ENCODE measurements at places on chromosomes 7 and 10.

GRCh38 chr7:5694912-5695726 is 86.3 kb downstream of the RNF216 start:
- no peak for DNase-seq

- no peak for DNase-seq
Measured at GRCh38 chr7:128045766-128046165, 14.5 kb upstream of the LRRC4 start.

DNA sequence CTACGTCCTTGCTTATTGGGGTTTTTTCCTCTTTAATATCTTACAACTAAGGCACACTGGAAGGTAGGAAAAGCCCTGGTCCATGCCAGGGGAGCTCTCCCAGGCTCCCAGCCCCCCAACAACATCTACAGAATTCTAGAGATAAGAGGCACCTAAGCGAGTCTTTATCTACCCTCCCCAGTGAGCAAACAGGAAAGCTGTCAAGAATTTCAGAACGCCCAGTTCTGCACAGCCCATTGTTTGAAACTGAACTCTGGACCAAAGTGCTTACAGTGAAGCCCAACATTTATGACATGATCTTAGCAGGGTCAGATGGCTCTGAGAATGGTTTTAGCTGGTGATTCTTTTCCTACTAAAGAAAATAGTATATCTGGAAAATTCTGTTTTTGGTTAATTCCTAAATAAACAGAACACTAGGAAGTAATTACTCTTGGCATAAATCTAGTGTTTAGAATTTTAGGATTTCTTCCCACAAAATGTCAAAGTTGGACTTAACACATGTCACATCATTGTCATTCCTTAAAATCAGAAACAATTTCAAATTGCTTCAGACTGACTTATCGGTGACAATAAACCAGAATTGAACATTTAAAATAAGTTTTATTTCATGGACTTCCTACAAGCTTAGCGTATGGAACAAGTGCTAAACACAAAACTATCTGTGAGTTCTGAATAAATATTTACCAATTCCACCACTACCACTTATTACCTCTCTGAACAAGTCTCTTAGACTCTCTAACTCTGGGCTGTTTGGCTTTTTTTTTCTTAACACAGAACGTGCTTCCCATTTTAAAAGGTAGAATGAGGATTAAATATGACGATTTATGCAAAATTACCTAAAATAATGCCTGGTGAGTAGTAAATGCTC is 31.3 kb upstream of the RNF32 start:
- no peak for DNase-seq

GRCh38 chr10:132532179-132532578 is 5.4 kb upstream of the INPP5A start:
- DNase-seq = no peak

DNA sequence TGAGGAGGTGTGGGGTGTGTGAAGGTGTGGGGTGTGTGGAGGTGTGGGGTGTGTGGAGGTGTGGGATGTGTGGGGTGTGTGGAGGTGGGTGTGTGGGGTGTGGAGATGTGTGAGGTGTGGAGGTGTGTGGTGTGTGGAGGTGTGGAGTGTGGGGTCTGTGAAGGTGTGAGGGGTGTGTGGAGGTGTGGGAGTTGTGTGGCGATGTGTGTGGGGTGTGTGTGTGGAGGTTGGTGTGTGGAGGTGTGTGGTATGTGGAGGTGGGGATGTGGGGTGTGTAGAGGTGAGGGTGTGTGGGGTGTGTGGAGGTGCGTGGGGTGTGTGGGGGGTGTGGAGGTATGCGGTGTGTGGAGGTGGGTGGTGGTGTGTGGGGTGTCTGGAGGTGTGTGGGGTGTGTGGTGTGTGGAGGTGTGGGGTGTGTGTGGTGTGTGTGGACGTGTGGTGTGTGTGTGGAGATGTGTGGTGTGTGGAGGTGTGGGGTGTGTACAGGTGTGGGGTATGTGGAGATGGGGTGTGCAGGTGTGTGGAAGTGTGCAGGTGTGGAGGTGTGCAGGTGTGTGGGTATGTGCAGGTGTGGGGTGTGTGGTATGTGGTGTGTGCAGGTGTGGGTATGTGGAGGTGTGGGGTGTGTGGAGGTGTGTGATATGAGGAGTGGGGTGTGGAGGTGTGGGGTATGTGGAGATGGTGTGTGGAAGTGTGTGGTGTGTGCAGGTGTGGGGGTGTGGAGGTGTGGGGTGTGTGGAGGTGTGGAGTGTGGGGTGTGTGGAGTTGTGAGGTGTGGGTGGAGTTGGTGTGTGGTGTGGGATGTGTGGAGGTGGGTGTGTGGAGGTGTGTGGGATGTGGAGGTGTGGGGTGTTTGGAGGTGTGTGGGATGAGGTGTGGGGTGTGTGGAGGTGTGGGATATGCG is 34.5 kb downstream of the SPDYE17 start:
- DNase-seq = no peak

Data from MCF 10A (cell line).